ENCODE measurements at places on chromosomes 5 and 9. TPM values are rescaled to one million over a fixed set of nuclear protein-coding genes. Genes with fewer than 3 reads are reported as not detected.
A peak's percentile ranks its signal among the peaks of the same experiment; 100 is the strongest.

- no peak overlapping the region for H3K27ac ChIP-seq
- no peak overlapping the region for H3K4me3 ChIP-seq
- H3K4me1 ChIP-seq, result no peaks in the 10 kb centered on the region
- H3K36me3 ChIP-seq, result no peaks in the 10 kb centered on the region
- peaks cover 46% of the 10 kb centered on the region for H3K27me3 ChIP-seq
Measured at GRCh38 chr9:87149799-87150198, 202.5 kb upstream of the GAS1 start.

GRCh38 chr9:124502711-124503702 lies 4.2 kb downstream of the NR5A1 start:
- H3K4me3 ChIP-seq, result peak overlapping the region; percentile 35
- H3K27me3 ChIP-seq, result peaks cover 75% of the 10 kb centered on the region
- peaks cover 6% of the 10 kb centered on the region for H3K4me1 ChIP-seq

RGS7BP gene
- total RNA-seq, result 1.4 TPM

GRCh38 chr5:167057665-167058064 lies 1233.8 kb upstream of the WWC1 start:
- H3K27ac ChIP-seq, result no peak overlapping the region
- no peaks in the 10 kb centered on the region for H3K36me3 ChIP-seq
- peaks cover 13% of the 10 kb centered on the region for H3K4me1 ChIP-seq
- H3K4me3 ChIP-seq, result no peak overlapping the region

CAMK4 gene
- 5.0 TPM for total RNA-seq

- H3K27ac ChIP-seq, result no peak overlapping the region
- no peaks in the 10 kb centered on the region for H3K36me3 ChIP-seq
- no peak for DNase-seq
Measured at GRCh38 chr5:20536341-20536740, 548.3 kb upstream of the CDH18 start.

DNA sequence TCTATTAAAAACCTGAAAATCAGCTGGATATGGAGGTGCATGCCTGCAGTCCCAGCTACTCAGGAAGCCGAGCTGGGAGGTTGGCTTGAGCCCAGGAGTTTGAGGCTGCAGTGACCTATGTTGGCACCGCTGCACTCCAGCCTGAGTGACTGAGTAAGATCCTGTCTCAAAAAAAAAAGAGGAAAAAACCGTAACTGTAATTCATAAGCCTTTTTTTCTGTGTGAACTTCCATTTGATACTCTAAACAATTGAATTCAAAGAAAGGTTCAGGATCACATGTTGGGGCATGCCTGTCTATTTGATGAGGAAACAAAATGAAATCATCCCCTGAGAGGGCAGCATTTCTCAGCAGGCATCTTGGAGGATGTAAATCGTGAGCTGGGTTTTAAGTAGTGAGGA lies 38.8 kb downstream of the ITGA2 start:
- no peaks in the 10 kb centered on the region for H3K4me1 ChIP-seq
- H3K36me3 ChIP-seq, result no peaks in the 10 kb centered on the region
- DNase-seq, result no peak
- H3K27me3 ChIP-seq, result no peaks in the 10 kb centered on the region

IL9 gene
- not detected for total RNA-seq

- DNase-seq, result no peak
- no peaks in the 10 kb centered on the region for H3K36me3 ChIP-seq
- no peak overlapping the region for H3K27ac ChIP-seq
- H3K27me3 ChIP-seq, result no peaks in the 10 kb centered on the region
Measured at GRCh38 chr5:88808153-88808552, 74.8 kb downstream of the MEF2C start.

GRCh38 chr5:68024426-68024825 lies 191.1 kb upstream of the PIK3R1 start:
- no peak for DNase-seq
- H3K27ac ChIP-seq, result no peak overlapping the region
- H3K4me1 ChIP-seq, result peaks cover 6% of the 10 kb centered on the region

NTNG2 gene
- total RNA-seq, result 1.2 TPM

GRCh38 chr5:96242571-96242970 lies 190.5 kb downstream of the PCSK1 start:
- H3K4me1 ChIP-seq, result no peaks in the 10 kb centered on the region
- H3K36me3 ChIP-seq, result no peaks in the 10 kb centered on the region
- H3K27ac ChIP-seq, result no peak overlapping the region
- DNase-seq, result no peak
- no peak overlapping the region for H3K4me3 ChIP-seq

DNA sequence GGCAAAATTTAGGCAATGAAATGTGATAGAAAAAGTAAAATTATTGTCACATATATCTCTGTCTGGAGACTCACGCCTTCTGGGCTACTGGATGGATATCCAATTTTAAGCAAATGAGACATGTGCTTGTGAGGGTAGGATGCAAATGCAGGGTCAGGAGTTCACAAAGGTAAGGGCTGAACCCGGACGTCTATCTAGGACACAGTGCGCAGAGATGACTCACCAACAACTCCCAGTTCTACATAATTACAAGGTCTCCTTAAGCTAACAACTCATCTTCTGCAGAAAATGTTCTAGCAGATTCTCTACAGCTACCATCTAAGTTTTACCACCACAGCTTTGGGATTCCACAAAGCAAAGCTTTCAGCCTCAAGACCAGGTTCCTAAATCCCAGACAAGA lies 160.5 kb downstream of the ENTREP1 start:
- H3K36me3 ChIP-seq, result no peaks in the 10 kb centered on the region
- H3K4me3 ChIP-seq, result no peak overlapping the region
- H3K27ac ChIP-seq, result no peak overlapping the region
- no peak for DNase-seq

GAS1 gene
- 104 TPM for total RNA-seq

DNA sequence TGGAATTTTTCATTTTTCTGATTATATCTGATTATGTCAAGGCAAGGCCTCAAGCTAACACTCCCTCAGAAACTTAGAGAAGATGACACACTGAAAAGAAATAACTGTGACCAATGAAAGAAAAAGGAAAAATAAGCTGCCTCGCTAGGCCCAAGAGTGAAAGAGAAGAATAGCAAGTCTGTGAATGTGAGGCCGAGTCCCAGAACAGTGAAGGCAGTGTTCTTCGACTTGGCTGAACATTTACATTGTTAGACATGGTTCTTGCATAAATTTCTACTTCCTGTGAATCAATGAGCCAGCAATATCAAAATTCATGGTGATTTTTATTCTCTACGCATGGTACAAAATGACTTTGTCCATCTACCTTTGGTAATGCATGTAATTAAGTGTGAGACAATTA lies at the start of gene ATP10B:
TSS of gene ATP10B (minus strand) at position 163 of the 400 bp plus-strand sequence. CDS start 164,137 bp downstream, outside the sequence.
- no peak for DNase-seq
- no peaks in the 10 kb centered on the region for H3K36me3 ChIP-seq
- no peaks in the 10 kb centered on the region for H3K27me3 ChIP-seq
- no peak within 1 kb of the TSS for H3K4me3 ChIP-seq

GRCh38 chr5:9715891-9716335 lies 85.8 kb upstream of the TAS2R1 start:
- H3K4me3 ChIP-seq, result no peak overlapping the region
- H3K4me1 ChIP-seq, result no peaks in the 10 kb centered on the region
- no peak for DNase-seq
- no peaks in the 10 kb centered on the region for H3K36me3 ChIP-seq

GRCh38 chr5:126103050-126103449 lies 320.2 kb upstream of the GRAMD2B start:
- DNase-seq, result no peak
- H3K4me1 ChIP-seq, result no peaks in the 10 kb centered on the region
- H3K4me3 ChIP-seq, result no peak overlapping the region
- H3K27me3 ChIP-seq, result no peaks in the 10 kb centered on the region
- H3K27ac ChIP-seq, result no peak overlapping the region
- no peaks in the 10 kb centered on the region for H3K36me3 ChIP-seq

DNA sequence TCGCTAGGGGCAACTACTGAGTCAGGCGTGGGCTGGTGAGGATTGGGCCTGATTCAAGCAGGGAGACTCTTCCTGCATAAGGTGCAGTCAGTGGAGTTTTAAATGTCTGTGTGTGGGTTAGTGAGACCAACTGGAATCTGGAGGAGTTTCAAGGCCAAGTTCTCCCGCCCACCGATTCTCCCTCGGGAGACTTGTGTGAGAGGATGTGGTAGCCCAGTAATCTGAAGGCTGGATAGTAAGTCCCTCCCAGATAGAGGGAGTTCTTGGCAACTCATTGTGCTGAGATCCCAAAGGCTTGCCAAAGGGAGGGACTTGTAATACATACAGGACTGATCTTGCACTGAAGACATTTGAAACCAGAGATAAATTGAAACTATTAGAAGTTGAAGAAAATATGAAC lies 51.8 kb downstream of the WDR36 start:
- H3K36me3 ChIP-seq, result no peaks in the 10 kb centered on the region
- no peak overlapping the region for H3K4me3 ChIP-seq
- no peak overlapping the region for H3K27ac ChIP-seq
- no peak for DNase-seq

GRCh38 chr9:133140606-133141005 lies 19.6 kb upstream of the RALGDS start:
- no peak for DNase-seq
- H3K27me3 ChIP-seq, result no peaks in the 10 kb centered on the region
- H3K36me3 ChIP-seq, result no peaks in the 10 kb centered on the region
- no peak overlapping the region for H3K27ac ChIP-seq
- H3K4me1 ChIP-seq, result peaks cover 6% of the 10 kb centered on the region
- H3K4me3 ChIP-seq, result no peak overlapping the region

- H3K4me1 ChIP-seq, result no peaks in the 10 kb centered on the region
- no peak for DNase-seq
- H3K27ac ChIP-seq, result no peak overlapping the region
- H3K27me3 ChIP-seq, result no peaks in the 10 kb centered on the region
- H3K4me3 ChIP-seq, result no peak overlapping the region
Measured at GRCh38 chr5:179121667-179122111, 61.5 kb downstream of the ZNF354C start.

- H3K27ac ChIP-seq, result no peak overlapping the region
- peaks cover 13% of the 10 kb centered on the region for H3K36me3 ChIP-seq
- H3K4me3 ChIP-seq, result peak overlapping the region; percentile 75
- H3K27me3 ChIP-seq, result no peaks in the 10 kb centered on the region
Measured at GRCh38 chr5:53481887-53482716, 1.7 kb downstream of the FST start.
